8988T (cell line): ENCODE measurements at places on chromosomes 1 and 21.
A peak's percentile ranks its signal among the peaks of the same experiment; 100 is the strongest.

- DNase-seq = no peak
Observed at GRCh38 chr1:220044678-220045355, 1.5 kb downstream of the EPRS1 start.

DNA sequence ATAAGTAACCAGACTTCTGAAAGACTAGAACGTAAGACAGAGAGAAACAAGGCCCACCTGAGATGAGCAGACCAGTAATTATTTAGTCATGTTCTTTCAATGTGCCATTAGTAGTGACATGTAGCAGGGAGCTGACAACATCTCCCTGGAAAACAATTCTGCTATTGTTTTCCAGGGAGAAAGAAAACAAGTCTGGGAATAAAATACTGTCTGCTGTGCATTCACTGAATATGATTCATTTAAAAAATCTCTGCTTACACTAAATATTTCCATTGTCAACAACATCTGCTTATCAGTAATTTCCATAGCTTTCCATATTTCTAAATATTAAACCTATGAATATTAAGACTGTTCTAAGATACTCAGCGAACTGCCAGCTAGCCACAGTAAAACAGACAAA is 80.0 kb downstream of the VCAM1 start:
- DNase-seq = no peak

DNA sequence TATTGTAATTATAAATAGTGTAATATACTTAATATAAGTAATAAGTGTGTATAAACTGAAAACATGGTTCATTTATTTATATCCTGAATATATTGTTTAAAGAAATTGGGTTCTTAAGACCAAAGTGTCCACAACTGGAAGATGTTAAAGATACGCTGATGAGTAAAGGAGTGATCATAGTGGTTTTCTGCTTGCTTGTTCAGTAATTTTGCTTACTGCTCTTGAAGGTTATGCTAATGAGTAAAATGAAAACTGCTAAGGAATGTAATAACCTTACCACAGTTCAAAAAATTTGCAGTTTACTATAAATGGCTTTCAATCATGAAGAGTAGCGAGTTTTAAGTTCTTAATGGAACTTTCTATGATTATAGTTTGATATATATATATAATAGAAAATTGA is 22.0 kb downstream of the DONSON start:
- DNase-seq = no peak

DNA sequence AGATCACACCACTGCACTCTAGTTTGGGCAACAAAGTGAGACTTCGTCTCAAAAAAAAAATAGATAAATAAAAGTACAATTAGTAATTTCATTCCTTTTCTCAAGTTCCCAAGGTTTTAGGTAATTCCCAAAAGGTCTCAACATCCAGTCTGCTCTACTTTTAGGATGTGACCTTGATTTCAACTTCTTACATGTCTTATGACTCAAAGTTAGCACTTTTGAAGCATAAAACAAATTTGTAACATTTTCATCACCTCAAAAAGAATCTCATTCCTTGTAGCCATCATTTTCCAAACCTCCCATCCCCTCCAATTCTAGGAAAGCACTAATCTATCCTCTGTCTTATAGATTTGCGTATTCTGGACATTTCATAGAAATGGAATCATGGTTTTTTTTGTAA is 32.2 kb downstream of the SNX27 start:
- no peak for DNase-seq

DNA sequence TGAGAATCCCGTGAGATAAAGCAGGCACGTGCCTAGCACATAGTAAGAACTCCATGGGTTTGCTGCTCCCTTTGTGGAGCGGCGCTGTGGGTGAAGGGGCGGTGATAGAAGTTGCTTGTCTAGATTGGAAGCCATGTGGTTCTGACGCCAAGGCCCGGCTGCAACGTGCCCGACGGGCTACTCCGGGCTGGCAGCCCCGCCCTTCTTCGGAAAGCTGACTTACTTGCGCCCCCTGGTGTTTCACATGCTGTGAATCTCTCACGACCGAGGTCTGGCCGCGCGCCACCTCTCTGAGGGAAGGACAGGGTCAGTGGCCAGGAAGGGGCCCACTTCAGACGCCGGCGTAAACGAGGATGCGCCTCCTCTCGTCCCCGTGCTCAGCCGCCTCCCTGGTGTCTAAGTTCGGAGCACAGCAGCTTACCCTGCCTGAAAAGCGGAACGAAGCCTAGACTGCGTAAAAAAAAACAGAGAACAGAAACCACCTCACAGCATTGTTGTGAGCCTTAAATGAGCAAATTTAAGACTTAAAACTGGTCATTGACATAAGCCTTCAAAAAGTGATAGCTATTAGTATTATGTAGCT is 42.6 kb upstream of the WNT2B start:
- DNase-seq = peak; percentile 39

DNA sequence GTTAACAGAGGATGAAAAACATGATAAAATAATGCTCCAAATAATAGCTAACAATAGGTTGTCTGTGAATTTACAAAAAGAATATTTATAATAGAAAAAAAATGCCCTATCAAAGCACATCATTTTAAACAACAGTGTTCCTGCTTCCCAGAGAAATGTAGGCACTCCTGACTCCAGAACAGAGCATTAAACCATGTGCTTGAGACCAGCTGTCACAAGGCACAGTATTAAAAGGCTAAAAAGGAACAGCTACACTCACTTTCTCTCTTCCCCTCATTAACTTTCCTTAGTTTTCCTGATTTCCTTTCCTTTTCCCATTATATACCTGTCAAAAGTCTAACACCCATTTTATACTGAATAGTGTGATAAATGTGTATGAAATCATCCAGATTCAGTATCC is 10.9 kb downstream of the VAV3 start:
- no peak for DNase-seq

GRCh38 chr21:14737922-14738321 is 191.8 kb upstream of the SAMSN1 start:
- no peak for DNase-seq

DNA sequence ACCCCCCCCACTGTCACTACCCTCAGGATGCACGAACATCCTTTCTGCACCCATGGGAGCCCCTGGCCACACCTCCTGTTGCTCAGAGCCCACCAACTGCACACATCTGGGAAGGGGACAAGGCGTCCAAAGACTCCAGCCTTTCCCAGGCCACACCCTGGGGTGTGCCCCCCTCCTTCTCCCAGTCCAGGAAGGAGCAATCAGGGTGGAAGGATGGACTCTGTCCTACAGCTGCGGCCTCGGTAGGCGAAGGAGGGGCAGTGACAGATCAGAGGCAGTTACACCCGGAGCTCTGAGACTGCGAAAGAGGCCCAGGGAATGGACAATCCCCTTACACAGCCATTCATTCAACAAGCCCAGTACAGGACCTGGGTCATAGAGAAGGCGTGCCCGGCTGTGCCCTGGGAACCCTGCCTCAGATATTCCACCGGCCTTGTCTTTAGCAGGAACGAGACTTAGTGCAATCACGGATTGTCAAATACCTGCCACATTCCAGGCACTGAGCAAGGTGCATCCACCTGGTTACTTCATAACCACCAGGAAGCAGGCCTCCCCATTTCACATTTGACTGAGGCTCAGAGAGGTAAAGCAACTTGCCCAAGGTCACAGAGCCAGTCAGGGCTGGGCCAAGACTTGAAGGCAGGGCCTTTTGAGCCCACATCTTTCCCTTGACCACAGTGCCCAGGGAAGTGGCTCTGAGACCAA is 9.4 kb downstream of the HSPG2 start:
- no peak for DNase-seq

DNA sequence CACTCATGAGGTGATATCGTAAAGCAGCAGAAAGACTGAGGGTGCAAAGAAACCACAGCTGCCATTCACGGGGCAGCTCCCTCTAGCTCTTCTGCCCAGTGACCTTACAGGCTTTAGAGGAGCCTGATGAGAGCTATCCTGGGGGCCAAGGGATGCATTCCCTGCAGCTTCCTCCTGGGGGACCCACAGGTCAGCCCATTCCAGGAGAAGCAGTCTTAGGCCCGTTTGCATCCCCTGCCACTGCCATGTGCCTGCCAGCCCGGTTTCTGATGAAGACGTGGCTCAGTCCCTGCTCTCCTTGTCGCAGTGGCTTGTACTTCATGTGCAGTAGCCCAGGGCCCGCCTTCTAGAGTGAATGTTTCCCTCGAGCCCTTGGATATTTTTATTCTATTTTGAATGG is 22.8 kb downstream of the ATP5PO start:
- DNase-seq = no peak

GRCh38 chr1:8660411-8660828 is 157.0 kb downstream of the RERE start:
- DNase-seq = no peak

DNA sequence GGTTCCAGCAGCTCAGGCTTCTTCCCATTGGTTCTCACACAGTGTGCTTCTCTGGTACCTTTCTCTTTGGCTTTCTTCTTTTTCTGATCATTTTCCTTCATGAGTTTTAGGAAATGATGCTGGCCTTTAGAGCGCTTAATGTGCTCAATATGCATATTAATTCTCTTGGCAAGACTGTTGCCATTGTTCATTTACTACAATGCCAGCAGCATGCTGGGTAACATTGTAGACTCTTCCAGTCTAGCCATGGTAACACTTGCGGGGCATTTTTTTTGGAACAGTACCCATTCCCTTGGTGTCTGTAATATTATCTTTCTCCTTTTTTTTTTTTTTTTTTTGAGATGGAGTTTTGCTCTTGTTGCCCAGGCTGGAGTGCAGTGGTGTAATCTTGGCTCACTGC is 21.7 kb downstream of the UBE4B start:
- DNase-seq = no peak

GRCh38 chr1:8197493-8198282 is 120.2 kb upstream of the SLC45A1 start:
- peak; percentile 29 for DNase-seq

GRCh38 chr1:171610385-171610784 is 11.7 kb upstream of the MYOCOS start:
- DNase-seq = no peak

DNA sequence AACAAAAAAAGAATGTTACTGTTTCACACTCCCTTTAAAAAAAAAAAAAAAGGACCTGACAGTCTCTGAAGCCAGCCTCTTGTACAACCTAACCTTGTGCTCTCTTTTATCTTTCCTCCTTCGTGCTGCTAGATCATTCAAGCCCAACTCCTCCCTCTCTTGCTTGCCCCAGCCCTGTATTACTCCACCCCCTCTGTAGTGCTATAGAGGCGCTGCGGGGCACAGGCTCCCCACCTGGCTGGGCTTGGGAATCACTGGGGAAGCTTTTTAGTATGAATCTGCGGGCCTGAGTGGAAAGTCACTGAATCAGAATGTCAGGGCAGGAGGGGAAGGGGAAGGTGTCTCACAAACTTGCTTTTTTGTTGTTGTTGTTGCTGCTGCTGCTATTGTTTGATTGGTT is 383.7 kb upstream of the CAMK1G start:
- no peak for DNase-seq

DNA sequence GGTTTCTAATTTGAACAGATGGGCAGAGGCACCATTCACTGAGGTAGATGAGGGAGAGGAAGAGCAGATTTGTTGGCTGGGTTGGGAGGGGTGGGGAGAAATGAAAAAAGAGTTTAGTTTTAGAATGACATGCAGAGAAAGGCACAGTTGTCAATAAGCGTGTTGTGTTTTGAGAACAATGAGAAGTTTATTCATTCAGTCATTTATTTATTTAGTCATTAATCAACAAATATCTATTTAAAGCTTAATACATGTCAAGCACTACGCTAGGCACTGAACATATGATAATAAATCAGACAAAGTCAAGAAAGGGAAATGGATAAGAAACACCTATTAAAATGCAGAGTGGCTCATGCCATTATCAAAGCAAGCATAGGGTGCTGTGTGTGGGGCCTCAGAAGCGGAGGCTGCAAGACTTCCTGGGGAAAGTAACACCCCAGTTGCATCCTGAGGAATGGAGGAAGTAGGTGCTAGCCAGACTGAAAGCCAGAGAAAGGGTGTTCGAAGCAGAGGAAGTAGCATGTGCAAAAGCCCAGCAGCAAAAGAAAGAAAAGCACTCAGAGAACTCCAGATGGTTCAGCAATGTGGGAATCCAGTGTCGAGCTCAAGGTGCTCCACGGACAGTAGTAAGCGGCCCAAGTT is 114.1 kb downstream of the RNF220 start:
- no peak for DNase-seq

DNA sequence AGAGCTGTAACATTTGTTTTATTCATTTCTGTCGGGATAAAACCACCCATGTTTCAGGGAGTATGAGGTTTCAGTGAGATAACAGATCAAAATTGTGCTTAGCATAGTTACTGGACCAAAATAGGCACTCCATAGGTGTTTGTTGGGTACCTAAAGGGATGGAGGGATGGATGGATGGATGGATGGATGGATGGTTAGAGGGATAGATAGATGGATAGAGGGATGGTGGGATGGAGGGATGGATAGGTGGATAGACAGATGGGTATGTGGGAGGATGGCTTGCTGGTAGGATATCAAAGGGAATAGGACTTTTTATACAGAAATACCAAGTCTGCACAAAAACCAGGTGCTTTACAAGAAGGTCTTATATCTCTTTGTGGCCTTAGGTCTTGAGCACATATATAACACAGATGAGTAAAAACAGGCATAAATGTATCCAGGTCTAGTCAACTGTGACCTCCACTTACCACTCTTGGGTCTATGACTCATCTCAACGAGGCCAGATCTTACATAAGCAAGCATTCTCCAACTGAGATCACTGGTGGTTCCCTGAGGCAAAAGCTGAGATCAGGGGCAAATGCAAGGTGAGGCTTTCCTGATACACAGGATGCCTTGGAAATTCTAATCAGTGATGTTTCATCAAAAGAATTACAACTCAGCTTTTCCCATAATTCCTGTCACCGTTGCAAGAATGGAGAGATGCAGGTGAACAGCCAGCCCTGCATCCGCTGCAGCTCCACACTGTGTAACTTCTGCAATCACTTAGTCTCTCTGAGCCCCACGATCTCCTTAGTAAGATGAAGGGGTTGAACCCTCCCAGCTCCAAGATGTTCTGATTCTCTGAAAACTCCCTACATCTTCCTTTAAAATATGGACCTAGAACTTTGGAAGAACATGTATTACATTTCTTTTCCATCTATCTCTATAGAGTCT is 32.0 kb downstream of the PTAFR start:
- DNase-seq = no peak

GRCh38 chr21:38679534-38679933 is 126.2 kb upstream of the ETS2 start:
- DNase-seq = no peak

DNA sequence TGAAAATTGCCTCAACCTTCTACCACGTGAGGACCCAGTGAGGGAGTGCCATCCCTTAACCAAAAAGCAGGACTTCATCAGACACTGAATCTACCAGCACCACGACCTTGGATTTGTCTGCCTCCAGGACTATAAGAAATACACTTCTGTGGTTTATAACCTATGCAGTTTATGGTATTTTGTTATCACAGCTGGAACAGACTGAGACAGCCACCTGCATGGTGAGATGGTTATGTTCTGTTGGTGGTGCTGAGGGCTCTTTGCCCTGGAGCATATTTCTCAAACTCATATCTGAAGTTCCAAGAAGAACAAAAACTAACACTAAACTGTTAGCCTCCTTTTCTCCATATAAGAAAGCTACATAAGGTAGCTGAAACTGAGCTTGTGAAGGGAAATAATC is 69.8 kb upstream of the RGS18 start:
- no peak for DNase-seq

DNA sequence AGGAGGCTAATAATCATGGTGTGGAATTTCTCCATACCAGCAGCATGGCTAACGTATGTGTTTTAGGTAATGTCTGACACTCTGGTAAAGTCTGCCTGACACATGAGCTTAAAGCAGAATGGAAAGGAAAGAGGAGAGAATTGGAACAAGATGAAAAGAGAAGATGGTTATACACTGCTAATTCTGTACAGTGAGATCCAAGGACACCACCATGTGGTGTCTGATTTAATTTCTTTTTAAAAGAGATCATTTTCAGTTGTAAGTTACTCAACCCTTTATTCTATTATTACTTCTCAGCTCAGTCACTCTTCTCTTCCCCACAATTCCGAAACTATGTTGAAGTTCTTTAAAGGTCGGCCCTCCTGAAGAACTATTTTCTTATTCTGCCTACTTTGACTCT is 15.6 kb downstream of the PRKAB2 start:
- DNase-seq = no peak
